Body of pancreas (tissue), 4 donors: ENCODE measurements at places on chromosomes 7 and 10. TPM values are rescaled to one million over a fixed set of nuclear protein-coding genes. Genes with fewer than 3 reads are reported as not detected.

Gene NACAD
- total RNA-seq: 0.78 TPM

Gene DPP6
- total RNA-seq: 0.99 TPM

DNA sequence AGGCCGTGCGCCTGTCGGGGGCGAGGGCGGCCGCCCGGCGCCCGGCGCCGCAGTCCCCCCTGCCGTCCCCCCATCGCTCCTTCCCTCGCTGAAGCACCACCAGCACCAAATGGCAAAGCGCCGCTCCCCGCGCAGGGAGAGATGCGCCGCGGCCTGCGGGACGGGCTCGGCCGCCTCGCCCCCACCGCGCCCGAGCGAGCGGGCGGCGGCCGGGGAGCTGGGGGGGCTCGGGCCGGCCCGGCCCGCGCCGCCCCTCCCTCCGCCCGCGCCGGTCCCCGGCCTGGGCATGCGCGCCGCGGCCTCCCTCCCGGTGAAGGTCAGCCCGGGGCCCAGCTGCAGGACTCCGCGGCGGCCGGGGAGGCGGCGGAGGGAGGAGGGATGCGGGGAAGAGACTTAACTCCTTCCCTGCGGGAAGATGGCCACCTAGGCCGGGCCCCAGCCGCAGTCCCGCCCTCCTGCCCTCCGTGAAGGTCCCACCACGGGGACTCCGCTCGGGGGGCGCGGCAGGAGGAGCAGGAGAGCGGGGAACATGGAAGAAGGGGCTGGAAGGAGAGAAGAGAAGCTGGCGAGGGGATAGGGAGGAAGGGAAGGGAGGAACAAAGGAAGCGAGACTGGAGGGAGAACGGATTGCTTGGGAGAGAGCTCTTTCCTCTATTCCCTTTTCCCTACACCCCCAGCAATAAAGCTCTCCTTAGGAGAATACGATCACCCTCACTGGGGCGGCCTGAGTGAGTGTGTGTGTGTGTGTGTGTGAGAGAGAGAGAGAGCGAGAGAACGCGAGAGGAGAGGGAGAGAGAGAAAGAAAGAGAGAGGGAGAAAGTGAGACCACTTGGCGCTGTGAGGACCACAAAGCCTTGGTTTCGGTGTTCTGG, 3.4 kb upstream of the SMARCD3 start:
- DNase-seq: peak; percentile 69

DNA sequence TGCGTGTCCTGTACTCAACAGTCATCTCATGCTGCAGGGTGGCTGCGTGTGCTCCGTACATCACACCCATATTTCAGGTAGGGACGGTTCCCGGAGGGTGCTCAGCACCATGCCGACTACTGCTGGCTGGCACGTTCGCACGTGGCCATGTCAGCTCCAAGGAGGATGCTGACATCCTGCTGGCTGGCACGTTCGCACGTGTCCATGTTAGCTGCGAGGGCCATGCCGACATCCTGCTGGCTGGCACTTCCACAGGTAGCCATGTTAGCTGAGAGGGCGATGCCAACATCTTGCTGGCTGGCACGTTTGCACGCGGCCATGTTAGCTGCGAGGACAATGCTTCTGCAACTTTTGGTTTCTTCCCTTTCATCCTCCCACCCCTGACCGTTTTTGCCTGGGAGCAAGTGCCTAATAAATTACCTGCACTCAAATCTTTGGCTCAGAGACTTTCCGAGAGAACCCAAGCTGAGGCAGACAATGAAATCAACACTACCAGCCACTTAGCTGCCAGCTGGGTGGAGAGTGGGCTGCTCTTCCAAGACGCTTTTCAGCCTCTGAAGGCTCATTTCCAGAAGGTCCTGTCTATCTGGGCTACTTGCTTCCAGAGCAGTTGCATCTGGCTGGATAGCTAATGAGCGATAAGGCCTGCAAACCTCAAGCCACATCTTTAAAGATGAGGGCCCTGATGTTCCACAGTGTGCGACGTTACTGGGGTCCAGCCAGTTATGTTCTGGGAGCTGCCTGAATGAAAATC, 104.6 kb downstream of the WDR37 start:
- no peak for DNase-seq

DNA sequence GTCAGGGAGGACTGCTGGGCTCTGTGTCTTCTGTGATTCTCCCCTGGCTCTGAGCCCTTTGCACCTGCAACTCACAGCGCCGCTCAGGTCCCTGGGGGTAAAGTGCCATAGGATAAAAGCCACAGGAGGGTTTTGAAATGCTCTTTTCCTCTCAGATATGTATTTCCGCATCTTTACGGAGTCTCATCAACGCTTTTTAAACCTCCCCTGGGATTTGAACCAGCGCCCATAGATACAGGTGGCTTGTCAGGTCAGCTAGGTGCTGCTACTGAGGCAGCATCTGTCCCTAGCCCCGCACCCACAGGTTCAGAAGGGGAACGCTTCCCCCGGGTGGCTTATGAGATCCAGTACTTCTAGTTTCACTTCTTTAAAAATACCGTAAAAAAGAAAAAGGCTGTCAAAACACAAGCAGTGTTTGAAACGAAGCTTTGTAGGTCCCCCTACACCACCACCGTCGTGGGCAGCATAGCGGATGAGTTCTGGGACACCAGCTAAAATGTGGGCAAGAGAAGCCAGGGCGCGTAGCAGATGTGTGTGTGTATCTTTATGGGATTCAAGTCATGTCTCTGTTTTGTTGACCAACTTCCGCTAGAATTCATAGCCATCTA, 173.5 kb downstream of the CUX1 start:
- DNase-seq: no peak

Gene TMEM139
- total RNA-seq: 13.2 TPM

- no peak for DNase-seq
Observed at GRCh38 chr7:158827411-158828132, 1.7 kb downstream of the ESYT2 start.

Gene DYDC2
- not detected for total RNA-seq

GRCh38 chr10:59829024-59829423, 75.8 kb upstream of the MRLN start:
- DNase-seq: no peak

Gene HMX3
- not detected for total RNA-seq

- no peak for DNase-seq
Observed at GRCh38 chr10:19762026-19762425, 54.2 kb upstream of the PLXDC2 start.

- DNase-seq: no peak
Observed at GRCh38 chr10:70738006-70738760, 47.0 kb downstream of the TBATA start.

DNA sequence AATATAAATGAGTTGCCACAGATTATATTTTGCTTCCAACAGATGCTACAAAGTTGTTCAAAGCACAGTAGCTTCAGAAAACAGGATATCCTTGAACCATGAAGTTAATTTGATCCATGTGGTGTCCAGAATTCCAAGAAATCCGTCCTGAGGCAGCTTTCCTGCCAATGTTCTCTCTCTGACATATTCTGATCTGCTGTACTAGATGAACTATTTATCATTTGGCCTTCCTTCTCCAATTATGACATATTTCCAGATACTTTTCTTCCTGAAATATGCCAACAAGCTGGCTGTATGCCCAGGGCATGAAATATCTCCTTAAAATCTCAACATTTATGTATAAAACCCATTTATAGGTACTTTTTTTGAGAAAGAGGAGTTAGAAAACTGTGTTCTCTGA, 141.1 kb downstream of the SPAG6 start:
- DNase-seq: no peak

- DNase-seq: no peak
Observed at GRCh38 chr7:127154101-127154500, 98.6 kb downstream of the GRM8 start.

DNA sequence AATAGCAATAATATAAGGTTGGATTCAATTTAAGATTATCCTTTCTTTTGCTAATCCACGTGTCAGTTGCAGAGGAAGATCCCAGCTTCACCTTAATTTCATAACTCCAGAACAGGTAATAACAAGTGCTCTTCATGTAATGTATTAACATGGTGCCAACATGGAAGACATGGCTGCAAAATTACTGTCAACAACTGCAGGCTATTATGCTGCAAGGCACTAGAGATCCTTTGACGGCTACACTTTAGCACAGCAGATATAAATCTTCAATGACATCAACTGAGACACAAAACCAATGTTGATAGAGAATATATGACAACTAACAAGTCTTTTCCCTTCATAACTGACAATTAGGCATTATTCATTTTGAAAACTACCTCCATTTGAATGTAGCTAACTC, 96.1 kb downstream of the RNF133 start:
- DNase-seq: no peak

DNA sequence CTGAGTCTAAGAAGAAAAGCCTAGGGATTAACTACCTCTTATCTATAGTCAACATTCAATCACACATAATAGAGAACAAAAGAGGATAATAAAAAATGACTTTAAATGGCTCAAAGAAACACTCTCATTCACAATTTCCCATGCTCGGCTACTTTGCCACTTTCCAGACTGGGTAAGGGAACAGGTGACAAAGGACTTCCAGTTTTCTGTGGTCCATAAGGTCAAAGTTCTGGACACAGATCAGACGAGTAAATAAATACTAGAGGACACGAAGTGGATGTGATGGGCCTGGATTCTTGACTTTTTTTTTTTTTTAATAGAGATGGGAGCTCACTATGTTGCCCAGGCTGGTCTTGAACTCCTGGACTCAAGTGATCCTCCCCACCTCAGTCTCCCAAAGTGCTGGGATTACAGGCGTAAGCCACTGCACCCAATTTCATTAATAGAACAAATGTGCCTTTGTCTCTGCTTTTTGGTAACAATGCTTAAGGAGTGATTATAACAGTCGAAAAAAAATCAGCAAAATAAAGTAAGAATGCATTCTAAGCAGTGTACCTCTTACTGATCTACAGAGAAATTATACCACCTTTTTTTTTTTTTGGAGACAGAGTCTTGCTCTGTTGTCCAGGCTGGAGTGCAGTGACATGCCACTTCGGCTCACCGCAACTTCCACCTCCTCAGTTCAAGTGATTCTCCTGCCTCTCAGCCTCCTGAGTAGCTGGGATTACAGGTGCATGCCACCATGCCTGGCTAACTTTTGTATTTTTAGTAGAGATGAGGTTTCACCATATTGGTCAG, 70.6 kb downstream of the WAPL start:
- DNase-seq: no peak

Gene FFAR4
- total RNA-seq: 0.78 TPM

Gene MALSU1
- 57.9 TPM for total RNA-seq

DNA sequence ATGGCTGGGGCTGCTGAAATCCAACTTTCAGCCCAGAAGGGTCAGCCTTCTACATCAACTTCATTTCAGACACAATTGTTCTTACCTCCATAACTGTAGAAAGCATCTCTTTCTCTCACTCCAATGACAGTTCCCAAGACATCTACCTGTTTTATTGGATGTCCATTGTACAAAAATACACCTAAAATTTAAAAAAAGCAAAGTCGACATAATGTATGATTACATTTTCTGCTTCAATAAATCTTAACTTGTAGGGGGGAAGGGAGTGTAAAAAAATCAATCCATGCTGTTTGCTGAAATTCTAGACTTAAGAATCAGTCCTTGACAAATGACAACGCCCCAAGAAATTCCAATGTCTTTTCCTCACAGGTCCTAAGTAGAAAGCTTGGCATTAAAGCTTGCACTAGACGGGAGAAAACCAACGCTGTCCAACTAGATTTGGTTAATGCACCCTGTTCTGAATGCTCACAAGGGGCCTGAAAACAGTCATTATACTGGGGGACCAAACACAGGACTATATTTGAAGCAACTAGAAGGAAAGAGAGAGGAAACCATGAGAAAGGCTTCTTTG, 7.5 kb downstream of the STN1 start:
- DNase-seq: no peak

- peak; percentile 11 for DNase-seq
Observed at GRCh38 chr10:80599424-80599847, 61.7 kb downstream of the SH2D4B start.

- no peak for DNase-seq
Observed at GRCh38 chr7:91292506-91292905, 28.3 kb downstream of the FZD1 start.

- DNase-seq: no peak
Observed at GRCh38 chr10:94131885-94132284, 138.2 kb downstream of the PLCE1 start.

Gene HACD1
- 1.0 TPM for total RNA-seq

Gene A1CF
- total RNA-seq: 18.5 TPM

DNA sequence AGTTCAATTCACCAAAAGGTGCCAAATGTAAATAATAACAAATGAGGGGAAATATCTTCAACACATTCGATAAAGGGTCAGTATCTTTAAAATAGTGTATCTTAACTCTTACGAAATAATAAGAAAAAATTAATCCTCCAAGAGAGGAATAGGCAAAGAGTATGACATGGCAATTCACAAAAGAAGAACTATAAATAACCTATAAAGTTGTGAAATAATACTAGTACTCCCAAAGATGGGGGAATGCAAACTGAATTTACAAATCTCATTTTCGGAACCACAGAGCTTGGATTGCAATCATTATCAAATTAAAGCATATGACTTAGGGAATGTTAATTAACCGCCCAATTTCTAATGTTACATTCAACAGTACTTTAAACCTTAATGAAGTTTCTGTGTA, 78.2 kb upstream of the TARP start:
- DNase-seq: no peak

GRCh38 chr7:87448388-87448787, 27.1 kb downstream of the ABCB4 start:
- peak; percentile 16 for DNase-seq

- peak; percentile 66 for DNase-seq
Observed at GRCh38 chr10:127853868-127854768, 38.6 kb downstream of the CLRN3 start.

- no peak for DNase-seq
Observed at GRCh38 chr10:106573106-106573505, 591.4 kb downstream of the SORCS1 start.

- DNase-seq: no peak
Observed at GRCh38 chr7:88089561-88089960, 130.3 kb downstream of the SRI start.

Gene GPR37
- total RNA-seq: 2.6 TPM

Gene NKX1-2
- total RNA-seq: not detected

Gene KLHDC10
- total RNA-seq: 10.5 TPM
